ENCODE measurements at places on chromosomes 5 and 9.

GRCh38 chr5:147382776-147383175 is 127.1 kb downstream of the DPYSL3 start:
- no peak for DNase-seq

- DNase-seq: no peak
Observed at GRCh38 chr9:84368601-84369000, 28.0 kb upstream of the SLC28A3 start.

DNA sequence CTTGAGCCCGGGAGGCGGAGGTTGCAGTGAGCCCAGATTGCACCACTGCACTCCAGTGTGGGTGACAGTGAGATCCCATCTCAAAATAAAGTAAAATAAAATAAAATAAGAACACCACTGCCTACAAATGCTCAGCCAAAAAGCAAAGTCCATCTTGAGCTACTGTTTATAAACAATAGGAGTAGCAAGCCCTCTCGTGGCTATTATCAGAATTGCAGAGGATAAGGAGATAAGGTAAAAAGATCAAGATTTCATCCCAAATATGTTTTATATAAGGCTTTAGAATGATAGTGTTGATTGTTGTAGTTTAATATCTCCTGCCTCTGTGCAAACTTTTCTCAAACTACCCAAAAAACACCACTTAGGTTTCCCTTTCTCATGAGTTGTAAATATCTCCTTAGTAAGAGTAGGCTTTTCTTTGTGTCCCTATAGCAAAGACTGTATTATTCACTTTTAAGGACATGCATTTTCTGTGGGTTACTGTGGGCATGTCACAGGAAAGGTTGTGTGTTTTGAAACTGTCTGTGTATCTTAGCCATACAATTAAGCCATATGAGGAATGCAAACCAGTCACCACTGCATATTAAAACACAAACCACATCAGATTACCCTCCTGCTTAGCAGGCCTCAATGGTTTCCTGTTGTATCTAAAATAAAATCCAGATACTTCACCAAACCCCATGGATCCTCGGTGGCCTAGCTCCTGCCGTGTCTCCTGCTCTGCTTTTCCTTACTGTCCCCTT is 31.8 kb upstream of the CKS2 start:
- peak; percentile 59 for DNase-seq

GRCh38 chr5:93567424-93567823 is 13.6 kb downstream of the NR2F1-AS1 start:
- DNase-seq: no peak

- DNase-seq: no peak
Observed at GRCh38 chr5:16067415-16067814, 112.2 kb downstream of the MARCHF11 start.

DNA sequence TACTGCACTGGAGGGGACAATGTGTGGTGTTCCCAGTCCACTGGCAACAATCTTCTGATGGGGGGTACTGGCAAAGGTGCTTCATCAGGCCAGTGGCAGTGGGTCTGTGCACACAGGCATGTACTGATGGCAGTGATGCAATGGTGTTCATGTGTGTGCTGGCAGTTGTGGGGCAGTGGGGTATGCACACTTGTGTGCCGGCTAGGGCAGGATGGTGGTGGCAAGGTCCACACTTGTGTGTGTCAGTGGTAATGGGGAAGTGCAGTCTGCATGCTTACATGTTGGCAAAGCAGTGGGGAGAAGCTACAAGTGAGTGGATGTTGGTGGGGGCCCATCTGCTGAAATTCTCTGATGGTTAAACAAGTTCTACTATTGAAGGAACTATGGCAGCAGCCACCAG is 504.6 kb upstream of the ZNF462 start:
- no peak for DNase-seq

GRCh38 chr9:122827761-122828093 is 661 bp downstream of the PDCL start:
- DNase-seq: no peak

GRCh38 chr9:112046181-112046580 is 128.9 kb downstream of the SUSD1 start:
- peak; percentile 83 for DNase-seq

DNA sequence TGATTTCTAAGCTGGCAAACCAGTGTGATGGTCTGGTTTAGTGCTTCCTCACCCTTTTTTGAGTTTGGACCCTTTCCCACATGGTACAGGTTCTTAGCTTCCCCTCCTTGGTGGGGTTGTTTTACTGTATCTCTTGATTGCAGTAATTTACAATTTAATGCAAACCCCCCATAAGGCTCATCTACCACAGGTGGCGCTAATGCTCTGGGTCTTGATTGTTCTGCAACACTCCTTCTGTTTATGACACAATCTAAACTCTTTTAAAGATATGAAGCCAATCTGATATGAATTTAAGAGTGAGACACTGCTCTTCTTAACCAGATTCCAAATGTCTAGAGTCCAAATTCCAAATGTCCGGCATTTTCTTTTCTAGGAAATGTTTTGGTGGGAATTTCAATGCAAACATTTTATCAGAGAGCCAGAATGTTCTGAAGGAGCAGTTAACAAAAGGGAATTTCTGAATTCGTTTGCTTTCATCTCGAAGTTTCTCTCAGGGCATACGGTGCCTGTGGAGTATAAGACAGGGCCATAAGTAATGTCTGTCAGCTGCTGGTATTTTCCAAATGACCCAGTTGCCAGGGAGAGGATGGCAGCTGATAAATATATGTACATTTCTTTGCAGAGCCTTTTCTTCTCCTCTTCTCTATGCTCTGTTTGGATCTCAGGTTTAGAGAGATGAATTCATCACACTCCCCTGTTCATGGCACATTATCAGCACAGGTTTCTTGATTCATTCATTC is 246.8 kb downstream of the ARHGAP26 start:
- DNase-seq: peak; percentile 74

DNA sequence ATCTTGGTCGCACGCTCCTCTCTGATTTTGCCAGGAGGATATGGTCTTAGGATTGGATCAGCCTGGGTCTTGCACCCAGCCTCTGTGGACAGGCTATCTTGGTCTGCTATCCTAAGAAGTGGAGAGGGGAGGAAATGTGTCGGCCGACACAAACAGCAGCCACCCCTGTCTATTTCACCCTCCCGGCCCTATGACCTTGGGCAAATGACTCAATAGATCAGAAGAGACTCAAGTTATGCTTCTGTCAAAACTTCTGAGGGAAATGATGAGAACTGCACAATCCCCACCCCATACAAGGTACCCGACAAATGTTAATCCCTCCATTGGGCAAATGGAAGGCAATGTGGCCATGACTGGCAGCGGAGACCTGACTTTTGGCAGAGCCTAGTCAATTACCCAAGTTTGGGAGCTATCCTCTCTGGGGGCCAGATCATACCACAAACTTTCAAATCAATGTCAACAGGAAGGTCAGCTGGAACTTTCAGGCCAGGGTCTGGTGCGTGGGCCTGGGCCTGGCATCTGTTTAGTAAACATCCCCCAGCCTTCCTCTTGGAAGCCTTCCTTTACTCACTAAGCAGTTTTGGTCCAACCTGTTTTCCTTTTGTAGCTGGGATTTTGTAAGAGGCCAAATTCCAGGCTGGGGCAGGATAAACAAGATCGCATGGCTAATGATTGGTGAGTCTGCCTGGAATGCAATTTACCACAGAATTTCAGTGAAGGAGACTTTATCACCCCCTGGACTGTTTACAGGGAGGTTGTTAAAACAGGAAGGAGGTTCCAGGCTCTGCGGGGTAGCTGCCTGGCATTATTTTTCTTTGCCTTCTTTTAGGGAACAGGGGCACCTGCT is 64.2 kb upstream of the CPEB4 start:
- DNase-seq: peak; percentile 95

DNA sequence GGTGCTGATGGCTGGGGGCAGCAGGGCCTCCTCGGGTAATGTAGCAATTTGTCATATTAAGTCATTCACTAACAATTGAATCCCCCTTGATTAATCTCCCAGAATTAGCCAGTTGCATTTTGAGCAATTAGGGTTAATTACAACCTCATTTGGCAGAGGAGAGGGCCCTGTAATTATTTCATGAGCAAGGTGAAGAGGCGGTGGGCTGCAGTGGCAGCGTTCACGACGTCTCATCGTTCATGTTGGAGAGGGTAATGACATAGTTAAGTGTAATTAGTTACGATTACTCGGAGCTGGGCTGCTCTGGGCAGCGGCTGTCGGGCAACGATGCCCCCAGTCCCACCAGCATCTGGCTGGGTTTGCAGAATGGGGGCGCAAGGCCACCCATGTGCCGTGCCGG is 46.0 kb downstream of the NEK6 start:
- DNase-seq: no peak

DNA sequence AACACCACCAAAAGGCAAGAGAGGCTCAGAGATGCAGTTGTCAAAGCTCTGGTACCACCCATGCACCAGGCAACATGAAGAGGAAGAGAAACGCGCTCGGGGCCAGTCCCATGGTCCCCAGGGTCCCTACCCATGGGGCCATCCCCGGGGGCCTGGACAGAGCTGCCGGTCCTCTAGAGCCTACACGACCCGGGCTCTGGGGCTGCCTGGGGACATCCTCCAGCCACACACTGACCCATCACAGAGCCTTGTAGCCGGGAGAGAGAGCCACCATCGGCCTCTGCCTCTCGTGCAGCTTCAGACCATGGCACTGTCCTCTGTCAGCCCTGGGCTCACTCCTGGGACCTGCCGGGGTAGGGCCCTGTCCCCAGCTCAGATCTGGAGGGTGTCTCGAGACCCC is 23.7 kb downstream of the VAV2 start:
- DNase-seq: no peak

GRCh38 chr9:8858596-8859161 is 1059.1 kb upstream of the DMAC1 start:
- no peak for DNase-seq

DNA sequence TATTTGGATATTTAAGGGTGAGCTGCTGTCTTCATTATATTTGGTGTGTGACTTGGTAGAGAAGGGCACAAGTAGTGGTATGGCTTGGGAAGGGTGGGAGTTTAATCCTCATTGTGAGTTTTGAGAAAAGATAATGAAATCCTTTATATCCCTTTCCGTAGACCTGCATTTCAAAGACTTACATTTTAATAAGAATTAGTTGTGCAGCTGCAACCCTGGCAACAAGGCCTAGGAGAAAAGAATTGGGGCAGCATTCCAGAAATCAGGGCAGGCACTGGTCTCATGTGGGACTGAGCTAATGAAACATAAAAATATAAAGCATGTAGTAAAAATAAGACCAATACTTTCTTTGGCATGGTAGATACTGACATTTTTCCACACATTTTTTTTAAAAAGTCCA is 60.5 kb downstream of the CDC42SE2 start:
- no peak for DNase-seq

GRCh38 chr5:4555725-4556285 is 584.3 kb upstream of the ADAMTS16 start:
- DNase-seq: no peak

DNA sequence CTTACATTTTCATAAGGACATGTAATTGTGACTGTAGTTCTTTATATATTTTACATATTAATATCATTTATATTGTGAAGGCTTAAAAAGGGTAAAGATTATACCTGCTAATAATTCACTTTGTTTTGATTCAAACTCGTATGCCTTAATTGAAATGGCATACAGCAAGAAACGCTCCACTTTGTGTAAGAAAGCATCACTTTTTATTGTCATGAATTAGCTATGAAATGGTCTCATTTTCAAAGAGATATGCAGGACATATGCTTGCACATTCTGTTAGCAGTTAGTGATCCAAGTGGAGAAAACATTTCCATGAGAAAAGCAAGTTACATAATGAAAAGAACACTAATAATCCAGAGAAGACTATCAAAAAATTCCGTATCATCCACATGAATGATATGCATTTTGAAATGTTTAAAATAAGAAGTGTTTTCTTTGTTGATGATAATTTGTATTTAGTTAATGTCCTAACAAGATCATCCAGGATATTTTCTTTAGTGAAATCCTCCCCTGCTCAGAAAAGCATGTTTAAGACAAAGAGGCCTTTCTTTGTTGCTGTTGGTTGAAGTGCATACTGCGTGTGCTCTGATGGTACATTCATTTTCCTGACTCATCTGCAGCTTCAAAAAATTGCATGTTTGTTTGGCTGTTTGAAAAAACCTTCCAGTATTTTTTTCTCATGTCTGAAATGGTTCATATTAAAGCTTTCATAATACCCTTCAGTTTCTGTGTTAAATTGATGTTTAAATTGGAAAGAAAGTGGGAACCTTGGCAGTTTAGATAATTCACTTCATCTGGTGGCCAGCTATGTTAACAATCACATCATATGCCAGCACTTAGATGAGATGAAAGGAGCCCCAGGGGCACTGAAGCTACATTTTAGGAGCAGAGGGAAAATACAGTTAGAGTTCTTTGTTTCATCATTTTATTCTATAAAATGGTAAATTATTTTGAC is 242.2 kb downstream of the CSNK1G3 start:
- DNase-seq: no peak

DNA sequence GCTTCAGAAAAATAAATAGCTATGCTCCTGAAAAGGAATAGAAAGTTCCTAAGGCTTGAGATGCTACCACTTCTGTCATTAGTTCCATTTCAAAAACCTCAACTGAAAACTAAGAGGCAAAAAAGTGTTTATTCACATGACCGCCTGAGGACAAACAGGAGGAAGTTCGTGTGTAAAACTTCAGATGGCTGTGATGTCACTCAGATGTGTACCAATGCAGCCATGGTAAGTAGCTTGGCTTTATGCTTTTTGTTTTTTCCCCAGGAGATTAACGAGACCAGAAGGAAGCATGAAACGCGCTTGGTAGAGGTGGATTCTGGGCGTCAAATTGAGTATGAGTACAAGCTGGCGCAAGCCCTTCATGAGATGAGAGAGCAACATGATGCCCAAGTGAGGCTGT is 33.0 kb downstream of the LMNB1 start:
- DNase-seq: no peak

- DNase-seq: peak; percentile 75
Observed at GRCh38 chr5:143010351-143010750, 240.2 kb downstream of the ARHGAP26 start.

DNA sequence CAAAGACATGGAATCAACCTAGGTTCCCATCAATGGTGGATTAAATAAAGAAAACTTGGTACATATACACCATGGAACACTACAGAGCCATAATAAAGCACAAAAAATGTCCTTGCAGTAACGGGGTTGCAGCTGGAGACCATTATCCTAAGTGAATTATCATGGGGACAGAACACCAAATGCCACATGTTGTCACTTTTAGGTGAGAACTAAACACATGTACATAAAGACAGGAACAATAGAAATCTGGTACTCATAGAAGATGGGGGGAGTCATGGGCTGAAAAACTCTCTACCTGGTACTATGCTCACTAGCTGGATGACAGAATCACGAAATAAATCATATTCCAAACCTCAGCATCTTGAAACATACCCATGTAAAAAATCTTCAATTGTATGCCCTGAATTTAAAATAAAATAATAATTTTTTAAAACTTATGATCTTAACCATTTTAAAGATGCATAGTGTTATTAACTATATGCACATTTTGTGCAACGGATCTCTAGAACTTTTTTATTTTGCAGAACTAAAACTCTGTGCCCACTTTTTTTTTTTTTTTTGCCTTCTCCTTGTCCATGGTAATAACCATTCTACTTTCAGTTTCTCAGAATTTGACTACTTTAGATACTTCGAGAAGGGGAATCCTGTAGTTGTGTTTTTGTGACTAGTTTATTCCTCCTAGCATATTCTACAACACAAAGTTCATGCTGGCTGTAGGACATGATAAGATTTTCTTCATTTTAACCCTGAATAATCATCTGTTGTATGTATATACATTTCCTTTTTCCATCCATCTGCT is 1081.6 kb upstream of the ACO1 start:
- no peak for DNase-seq

All from epithelial cell of esophagus (primary cell).